ENCODE measurements at places on chromosomes 1 and 21.
A peak's percentile ranks its signal among the peaks of the same experiment; 100 is the strongest.

DNA sequence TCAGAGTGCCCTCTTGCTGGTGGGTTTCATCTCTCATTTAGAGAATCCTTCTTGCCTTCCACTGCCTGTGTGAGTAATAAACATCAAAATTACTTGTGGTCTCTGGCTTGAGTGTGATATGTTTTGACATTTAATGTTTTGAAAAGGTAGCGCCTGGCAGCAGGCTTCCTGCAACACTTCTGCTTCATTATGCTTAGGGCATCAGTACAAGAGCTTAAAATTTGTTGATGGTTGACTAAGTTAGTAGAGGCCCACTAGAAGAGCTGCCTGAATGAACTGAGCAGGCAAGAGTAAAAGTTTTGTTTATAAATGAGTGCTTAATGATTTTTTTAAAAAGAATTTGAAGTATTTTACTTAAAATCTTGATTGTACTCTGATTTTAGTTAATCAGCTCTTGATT lies 6.4 kb upstream of the RPE65 start:
- DNase-seq: no peak

GRCh38 chr1:41322835-41323234 lies 38.4 kb upstream of the FOXO6 start:
- no peak for DNase-seq

- DNase-seq: no peak
Observed at GRCh38 chr1:202835548-202836072, 24.9 kb downstream of the PCAT6 start.

DNA sequence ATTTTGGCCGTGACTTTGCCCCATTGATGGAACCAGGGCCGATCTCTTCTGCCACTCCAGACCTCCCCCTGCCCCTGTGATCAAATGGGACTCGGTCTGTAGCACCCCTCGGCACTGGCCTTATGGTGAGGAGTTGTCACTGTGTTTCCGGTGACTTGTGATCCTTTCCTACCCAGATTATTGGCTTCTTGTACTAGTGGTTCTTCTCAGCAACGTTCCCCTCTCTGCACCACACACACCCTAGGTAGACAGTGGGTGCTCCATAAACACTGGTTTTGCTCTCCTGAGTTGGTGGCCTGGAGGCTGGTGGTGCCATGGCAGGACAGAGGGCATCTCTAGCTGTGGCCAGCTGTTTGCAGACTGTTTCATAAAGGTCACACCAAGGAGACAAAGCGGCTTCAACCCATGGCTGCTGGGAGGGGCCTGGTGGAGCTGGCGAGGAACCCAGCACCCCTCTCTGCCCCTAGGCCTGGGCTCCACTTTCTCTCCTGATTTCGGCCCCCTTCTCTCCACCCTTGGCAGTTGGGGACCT lies 50.7 kb downstream of the DHRS3 start:
- DNase-seq: no peak

- DNase-seq: no peak
Observed at GRCh38 chr21:45014747-45015468, 59.5 kb upstream of the ADARB1 start.

DNA sequence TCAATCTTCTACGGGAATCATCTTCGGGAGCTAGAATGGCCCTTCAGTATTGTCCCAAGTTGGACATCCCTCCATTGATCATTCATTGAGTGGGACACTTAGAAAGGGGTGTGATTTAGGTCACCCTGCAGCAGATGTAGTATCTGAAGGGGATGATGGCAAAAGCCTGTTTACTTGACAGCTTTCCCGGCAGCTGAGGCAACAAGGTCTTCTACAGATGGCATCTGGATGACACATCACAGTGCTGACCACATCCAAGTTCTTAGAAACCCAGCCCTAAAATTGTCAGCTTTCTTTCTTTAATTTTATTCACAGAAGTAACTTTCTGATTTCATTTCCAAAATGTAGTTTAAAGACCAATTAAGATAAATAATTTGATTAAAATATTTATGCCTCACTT lies 150.3 kb downstream of the AMY1C start:
- DNase-seq: no peak

GRCh38 chr1:62391369-62391971 lies 45.4 kb upstream of the USP1 start:
- no peak for DNase-seq

- DNase-seq: no peak
Observed at GRCh38 chr1:8090241-8090702, 64.2 kb upstream of the ERRFI1 start.

- no peak for DNase-seq
Observed at GRCh38 chr1:153677718-153678518, 570 bp upstream of the NPR1 start.

DNA sequence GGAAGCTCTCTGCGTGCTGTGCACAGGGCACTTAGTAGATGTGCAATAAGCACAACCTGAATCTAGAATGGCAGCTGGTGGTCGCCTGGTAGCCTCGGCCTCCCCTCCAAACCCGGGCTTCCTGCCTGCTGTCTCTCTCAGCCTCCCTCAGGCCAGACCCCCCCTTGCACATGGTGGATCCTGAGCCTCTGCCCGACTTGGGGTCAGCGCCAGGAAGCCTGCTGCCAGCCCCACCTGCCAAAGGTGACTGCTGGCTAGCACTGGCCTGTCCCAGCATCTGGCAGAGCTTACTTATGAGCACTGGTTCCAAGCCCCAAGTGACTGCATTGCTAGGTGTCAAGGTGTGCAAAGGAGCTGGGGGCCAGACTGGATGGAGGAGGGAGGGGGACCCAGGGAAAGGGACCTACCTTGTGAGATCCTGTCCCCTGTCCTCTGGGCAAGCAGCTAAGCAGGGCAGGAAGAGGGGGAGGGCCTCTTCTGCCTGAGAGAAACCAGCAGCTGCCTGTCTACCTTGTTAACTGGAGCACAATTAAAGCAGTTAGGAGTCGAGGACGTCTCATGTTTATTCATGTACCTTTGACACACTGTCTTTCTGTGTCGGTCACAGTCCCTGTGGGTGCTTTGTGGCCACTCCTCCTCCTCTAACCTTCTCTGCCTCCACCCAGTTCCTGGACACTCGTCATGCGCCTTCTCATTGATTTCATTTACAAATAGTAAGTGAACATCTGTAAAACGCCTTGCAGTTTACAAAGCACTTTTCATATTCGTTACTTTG lies 100.9 kb downstream of the DDX20 start:
- no peak for DNase-seq

DNA sequence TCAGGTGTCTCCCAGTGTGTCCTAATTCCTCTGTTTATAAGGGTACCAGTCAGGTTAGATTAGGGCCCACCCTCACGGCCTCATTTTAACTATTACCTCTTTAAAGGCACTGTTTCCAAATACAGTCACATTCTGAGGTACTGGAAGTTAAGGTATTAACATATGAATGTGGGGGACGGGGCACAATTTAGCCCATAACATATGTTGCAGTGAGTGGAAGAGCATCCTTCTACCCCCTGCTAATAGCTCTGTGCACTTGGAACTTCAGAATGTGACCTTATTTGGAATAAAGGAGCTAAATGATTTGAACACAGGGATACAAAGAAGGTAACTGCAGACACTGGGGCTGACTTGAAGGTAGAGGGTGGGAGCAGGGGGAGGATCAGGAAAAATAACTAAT lies 67.3 kb upstream of the ADGRL2 start:
- peak; percentile 63 for DNase-seq

DNA sequence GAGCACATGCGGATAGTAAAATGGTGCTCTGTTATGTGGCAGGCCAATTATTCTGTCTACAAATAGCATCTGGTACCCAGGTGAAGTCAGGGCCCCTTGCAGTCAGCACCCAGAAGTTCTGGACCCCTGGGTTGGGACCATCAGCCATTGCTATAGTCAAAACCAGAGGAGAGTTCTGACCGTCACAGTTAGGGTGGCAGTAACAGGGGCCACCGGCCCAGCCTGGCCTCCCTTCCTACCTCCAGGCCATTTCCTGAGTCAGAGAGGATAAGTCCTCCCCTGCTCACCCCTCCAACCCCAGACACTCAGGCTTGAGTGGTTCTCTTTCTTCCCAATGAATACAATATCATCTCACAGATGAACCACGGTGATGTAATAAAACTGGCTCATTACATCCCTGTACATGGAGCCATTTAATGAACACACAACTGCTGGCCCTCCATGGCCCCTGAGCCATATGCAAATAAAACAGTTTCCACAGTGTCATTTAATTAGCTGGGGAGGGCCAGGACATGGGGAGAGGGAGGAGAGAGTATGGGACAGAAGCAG lies 673.6 kb downstream of the MATN1 start:
- no peak for DNase-seq

All from iPS DF 19.7 (cell line).